ENCODE measurements at places on chromosomes 16 and 17.

DNA sequence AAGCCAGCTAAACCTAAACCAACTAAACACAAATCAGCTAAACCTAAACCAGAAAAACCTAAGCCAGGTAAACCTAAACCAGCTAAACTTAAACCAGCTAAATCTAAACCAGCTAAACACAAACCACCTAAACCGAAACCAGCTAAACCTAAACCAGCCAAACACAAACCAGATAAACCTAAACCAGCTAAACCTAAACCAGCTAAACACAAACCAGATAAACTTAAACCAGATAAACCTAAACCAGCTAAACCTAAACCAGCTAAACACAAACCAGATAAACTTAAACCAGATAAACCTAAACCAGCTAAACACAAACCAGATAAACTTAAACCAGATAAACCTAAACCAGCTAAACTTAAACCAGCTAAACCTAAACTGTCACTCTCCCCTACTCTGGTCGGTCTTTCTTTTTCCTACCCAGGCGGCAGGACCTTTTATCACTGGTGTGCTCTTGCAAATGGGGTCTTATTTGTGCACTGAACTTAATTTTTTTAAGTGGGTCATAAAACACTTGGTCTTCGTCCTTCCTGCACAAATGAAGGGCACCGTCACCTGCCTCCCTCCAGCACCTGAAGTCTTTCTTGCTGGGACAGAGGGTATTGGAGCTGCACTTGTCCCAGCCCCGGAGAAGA lies 7.2 kb downstream of the EVPL start:
- DNase-seq, result no peak

DNA sequence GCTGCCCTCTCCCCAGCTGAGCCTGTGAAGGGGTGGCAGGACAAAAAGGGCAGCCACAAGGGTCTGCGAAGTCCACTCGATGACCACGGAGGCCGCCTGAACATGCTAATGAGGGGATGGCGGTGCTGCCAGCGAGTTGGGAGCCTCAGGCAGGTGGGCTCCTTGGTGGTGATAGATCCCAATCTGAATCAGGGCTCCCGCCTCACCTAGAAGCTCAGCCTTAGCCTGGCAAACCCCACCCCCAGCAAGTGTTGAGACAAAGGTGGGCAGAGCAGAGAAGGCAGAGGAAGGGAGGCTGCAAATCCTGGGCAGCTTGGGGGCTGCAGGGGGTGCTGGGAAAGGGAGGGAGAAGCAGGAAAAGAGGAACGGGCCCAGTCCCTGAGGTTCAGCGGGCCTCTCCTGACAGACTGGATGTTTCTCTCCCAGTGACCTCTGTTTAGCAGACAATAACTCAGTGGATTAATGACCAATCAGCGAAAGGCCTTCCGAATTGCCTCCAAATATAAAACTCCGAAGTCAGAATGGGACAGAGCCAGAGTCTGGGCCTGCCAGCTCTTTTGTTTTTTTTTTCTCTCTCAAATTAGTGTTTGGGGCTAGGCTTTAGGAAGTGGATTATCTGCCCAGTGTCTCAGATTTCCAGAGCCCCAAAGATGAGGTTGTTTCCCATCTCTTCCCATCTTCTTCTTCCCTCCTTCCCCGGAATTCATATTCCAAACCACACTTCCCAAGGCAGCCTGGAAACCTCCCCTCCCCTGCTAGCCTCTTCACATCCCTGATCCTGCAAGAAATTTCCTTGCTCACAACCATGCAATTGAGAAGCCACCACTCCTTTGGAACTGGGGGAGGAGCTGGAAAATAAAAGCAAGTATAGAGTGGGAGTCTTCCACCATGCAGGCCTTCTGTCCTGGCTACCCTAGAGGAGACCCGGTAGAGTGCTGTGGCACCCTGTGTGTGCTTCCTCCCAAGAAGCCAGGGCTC lies 15.2 kb upstream of the HOXB2 start:
- no peak for DNase-seq

- DNase-seq, result no peak
Measured at GRCh38 chr16:11107780-11108465, 148.1 kb downstream of the SOCS1 start.

- peak; percentile 28 for DNase-seq
Measured at GRCh38 chr16:3997231-3997841, 116.8 kb upstream of the CREBBP start.

GRCh38 chr17:59424331-59424730 lies 92.9 kb downstream of the YPEL2 start:
- no peak for DNase-seq

- DNase-seq, result peak; percentile 97
Measured at GRCh38 chr16:11224096-11224893, 31.7 kb downstream of the SOCS1 start.

- no peak for DNase-seq
Measured at GRCh38 chr17:43974382-43975266, 20.9 kb upstream of the PYY start.

- DNase-seq, result no peak
Measured at GRCh38 chr16:3953728-3954410, 73.4 kb upstream of the CREBBP start.

GRCh38 chr17:77894126-77894956 lies 64.2 kb upstream of the TNRC6C start:
- DNase-seq, result no peak

DNA sequence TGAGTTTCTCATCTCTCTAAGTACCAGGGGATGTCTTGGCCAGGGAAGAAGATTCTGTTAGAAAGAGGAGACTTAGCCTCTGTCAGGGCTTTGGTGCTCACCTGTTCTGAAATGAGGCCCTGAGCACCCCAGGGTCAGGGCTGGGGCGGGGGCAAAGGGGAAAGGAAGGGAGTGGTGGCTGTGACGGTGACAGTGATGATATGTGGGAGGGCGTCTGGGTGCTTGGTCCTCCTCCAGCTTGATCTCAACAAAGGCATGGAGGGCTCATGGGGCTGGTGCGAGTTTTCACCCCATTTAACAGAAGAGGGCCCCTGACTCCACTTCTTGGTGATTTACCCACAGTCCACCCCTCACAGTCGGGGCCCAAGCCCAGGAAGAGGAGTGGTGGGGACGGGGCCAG lies 15.1 kb downstream of the SOX8 start:
- DNase-seq, result no peak

GRCh38 chr16:3444032-3444388 lies 530 bp downstream of the NAA60 start:
- DNase-seq, result peak; percentile 77

DNA sequence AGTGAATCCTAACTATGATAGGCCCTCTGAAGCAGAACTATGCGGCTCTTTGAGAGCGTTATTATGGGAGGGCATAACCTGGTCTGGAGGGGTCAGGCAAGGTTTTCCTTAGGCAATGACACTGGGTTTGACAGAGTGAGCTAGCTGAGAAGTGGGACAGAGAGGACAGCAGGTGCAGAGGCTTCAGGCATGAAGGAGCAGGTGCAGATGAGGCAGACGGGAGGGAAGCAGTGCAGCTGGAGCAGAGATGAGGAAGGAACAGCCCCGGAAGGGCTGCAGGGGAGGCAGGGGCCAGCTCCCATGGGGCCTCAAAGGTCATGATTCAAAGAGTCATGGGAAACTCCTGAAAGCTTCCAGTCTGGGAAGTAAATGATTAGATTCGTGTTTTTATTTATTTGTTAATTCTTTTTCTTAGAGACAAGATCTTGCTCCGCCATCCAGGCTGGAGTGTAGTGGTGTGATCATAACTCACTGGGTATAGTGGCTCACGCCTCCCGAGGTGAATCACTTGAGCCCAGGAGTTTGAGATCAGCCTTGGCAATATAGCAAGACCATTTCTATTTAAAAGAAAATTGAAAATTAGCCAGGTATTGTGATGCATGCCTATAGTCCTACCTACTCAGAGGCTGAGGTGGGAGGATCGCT lies 5.4 kb downstream of the MARCHF10 start:
- DNase-seq, result no peak

DNA sequence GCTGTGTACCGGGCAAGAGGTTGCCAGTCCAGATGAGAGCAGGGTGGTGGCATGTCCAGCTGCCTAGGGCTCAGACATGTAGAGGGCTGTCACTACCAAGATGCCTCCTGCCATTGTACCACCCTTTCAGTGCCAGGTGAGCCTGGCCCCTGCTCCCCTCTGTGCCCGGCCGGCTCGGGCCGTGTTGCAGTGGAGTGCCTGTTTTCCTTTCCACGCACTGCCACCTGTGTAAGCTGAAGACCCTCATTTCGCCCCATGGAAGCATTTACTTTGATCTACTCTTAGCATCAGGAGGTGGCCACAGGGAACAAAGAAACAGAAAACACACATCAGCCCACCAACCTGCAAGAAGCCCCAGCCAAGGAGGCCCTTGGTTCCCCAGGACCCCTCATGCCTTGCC lies 4.6 kb upstream of the RBFOX3 start:
- no peak for DNase-seq

GRCh38 chr16:85687651-85688471 lies 893 bp downstream of the GINS2 start:
- no peak for DNase-seq

GRCh38 chr16:81823111-81823510 lies 44.0 kb downstream of the PLCG2 start:
- peak; percentile 85 for DNase-seq

DNA sequence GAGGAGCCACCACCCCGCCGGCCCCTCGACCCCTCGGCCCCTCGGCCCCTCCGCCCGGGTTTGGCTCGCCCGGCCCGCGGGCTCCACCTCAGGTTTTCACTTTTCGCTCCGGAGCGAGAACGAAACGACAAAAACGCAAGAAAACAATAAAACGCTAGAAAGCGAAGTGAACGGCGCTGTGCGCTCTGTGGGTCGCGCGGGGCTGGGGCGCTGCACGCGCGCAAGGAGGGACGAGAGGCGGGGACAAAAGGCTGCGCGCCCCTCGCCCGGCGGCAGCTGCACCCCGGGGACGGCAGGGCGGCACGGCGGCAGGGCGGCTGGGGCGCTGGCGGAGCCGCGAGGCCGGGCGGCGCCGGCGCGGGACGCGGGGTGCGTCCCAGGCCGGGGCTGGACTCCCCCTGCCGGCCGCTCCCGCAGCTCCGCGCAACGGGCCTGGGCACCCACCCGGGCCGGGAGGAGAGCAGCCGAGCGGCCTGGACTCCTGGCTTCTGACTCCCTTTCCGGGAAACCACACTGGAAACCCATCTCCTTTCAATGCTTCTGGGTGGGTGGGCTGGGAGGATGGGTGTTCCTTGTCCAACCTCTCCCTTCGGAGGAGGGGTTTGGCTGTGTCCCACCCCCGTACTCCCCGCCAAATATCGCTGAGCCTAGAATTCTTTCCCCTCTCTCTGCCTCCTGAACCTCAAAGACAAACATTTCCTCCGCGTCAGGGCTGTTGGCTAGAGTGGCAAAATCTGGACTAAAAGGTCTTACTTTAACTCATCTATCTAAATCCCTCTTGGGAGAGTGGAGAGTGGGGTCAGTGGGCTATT lies 9.9 kb downstream of the TBX2 start:
- DNase-seq, result peak; percentile 70

GRCh38 chr17:38543403-38544174 lies 62.2 kb downstream of the SRCIN1 start:
- DNase-seq, result no peak

DNA sequence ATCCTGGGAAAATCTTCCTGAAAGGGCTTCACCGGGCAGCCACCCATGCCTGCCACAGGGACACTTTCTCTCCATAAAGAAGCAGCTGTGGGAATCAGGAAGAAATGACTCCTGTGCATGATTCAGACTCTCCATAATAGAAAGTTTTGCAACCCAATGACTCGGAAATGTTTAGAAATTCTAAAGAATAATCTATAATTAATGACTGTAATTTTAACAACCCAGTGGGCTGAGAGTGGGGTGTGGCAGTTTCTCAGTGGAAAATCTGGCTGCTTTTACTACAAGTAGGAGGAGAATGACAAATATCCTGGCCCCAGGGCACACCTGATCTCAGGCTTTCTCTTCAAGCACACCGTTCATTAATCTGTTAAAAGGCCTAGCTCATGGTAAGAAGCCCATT lies 25.7 kb downstream of the IRF8 start:
- no peak for DNase-seq

GRCh38 chr16:86882586-86883280 lies 304.4 kb downstream of the FOXL1 start:
- no peak for DNase-seq

DNA sequence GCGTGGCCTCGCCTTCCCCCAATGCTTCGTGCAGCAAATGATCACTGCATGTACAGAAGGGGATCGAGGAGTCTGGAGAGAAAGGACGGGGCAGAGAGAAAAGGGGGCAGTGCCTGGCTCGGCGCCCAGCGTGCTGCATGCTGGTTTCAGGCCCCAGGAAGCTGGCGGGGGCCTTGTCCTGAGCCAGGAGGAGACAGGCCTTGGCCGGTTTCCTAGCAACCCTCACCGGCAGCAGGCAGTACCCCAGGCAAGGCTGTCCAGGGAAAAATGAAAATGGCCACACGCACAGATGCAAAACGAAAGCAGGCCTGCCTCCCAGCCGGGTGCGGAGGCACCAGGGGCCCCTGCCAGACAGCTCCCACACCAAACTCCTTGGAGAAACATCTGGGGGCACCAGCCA lies 126.3 kb downstream of the ZFHX3 start:
- peak; percentile 39 for DNase-seq

DNA sequence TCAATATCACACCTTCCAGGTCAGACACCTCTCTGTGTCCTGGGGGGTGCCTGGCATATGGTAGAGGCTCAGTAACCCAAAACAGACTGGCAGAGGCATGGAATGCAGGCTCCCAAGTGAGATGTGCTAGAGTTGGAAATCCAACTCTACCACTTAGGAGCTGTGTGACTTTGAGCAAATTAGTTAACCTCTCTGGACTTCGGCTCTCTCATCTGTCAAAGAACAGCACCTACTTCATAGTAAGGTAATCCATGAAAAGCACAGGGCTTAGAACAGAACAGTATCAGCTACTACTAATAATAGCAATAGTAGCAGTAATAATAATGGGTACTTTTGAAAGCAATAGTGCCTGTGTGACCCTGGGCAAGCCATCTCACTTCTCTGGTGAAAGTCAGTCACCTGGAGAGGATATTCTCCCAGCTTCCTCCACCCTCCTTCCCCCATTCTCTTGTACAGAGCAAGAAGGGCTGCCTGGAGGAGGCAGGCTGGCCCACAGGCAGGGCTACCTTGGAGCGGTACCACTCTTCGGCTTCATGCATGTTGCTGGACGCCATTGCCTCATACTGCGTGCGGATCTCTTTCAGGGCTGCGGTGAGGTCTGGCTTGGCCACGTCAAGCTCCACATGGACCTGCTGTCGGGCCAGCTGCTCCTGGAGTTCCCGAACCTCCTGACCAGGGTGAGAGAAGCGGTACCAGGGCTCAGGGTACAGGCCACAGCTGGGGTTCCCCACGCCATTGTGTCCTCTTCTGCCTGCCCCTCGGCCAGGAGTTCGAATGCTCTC lies 2.3 kb downstream of the GFAP start:
- DNase-seq, result no peak

GRCh38 chr16:58658796-58659211 lies 25.8 kb downstream of the SLC38A7 start:
- DNase-seq, result peak; percentile 66

Measured in hematopoietic multipotent progenitor cell treated with erythropoietin and hydrocortisone succinate and interleukin-3 and kit ligand, for 4 days (in vitro differentiated cells).